ENCODE measurements at places on chromosomes 7 and 10.
A peak's percentile ranks its signal among the peaks of the same experiment; 100 is the strongest.

GRCh38 chr10:122515588-122516231 is 44.8 kb upstream of the DMBT1 start:
- DNase-seq, result no peak

DNA sequence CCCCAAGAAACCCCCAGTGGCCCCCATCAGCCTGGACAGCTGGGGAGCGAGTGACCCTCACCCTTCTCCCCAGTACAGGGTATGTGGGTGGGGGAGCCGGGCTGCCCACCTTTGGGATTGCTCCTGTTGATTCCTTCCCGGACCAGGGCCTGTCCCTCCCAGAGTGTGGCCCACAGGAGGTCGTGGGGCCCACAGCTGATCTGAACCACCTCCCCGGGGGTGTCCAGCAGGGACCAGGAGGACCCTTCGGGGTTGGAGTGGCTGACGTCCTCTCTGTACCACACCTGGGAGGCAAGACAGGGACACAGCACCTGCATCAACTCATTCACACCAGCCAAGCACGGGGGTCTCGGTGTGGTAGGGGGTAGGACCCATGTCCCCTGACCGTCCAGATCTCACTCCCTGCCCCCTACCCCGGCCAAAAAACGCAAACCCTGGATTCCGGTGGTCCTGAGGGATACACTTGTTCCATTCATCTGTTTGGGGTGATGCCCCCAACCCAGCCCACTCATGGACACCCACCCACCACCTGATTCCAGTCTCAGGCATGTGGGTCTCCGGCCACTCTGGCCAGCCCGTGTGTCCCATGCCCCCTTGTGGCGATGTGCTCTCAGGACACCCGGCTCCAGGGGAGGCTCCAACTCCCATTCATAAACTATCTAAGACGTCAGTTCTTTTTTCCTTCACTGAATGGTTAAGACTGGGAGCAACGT is 10.9 kb downstream of the TECPR1 start:
- no peak for DNase-seq

DNA sequence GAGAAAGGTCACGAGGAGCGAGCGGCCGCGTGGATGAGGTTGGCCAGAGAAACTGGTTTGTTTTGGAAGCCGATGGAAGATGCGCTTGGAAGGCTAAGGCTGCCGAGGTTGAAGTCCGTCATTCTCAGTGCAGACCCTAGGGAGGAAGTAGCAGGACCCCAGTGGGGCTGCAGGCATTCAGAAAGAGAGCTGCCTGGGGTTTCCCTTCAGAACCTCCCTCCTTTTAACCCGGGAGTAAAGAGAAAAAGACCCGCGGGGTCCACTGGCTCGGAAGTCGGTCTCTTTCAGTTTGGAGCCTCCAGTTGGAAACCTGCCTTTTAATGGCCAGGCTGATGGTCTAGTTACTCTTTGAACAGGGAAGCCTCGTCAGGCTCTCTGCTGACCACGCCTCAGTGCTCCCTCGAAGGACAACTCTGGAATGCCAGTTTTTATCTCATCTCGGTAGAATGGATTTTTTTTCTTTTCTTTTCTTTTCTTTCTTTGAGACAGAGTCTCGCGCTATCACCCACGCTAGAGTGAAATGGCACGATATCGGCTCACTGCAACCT is 188.6 kb downstream of the CUX1 start:
- no peak for DNase-seq

GRCh38 chr7:108102671-108103312 is 27.4 kb downstream of the LAMB4 start:
- no peak for DNase-seq

DNA sequence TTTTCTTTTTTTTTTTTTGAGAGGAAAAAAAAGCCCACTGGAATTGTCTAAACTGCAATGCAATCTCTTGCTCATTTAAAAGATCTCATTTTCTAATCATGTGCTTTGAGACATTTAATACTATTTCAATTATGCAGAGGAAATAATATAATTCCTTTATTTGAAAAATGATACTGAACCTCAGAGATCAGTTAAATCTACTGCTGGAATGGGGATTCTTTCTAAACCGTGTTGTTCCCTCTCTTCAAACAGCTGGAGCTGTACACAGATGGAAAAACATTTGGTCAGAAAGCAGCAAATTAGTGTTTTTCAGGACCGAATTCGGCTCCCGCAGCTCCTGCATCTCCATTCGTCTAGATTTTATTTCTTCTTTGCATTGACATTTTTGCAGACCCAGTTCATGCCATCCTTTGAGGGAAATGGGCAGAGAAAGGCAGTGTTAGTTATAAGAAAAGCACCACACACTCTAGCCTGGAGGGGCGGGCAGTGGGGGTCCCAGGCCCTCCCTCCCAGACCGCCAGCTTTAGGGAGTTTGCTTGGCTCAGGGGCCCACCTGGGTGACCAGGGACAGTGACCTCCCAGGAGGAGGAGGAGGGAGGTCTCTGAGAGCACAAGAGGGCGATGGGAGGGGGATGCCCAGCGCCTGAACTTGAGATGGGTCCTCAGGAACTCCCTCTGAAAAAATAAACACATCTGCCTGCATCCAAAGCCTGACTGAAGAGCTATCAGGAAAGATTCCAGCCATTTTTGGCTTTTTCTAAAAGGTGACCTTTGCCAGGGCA is 32.4 kb downstream of the TRIM8 start:
- no peak for DNase-seq

GRCh38 chr10:71354776-71355175 is 35.7 kb downstream of the SLC29A3 start:
- no peak for DNase-seq

DNA sequence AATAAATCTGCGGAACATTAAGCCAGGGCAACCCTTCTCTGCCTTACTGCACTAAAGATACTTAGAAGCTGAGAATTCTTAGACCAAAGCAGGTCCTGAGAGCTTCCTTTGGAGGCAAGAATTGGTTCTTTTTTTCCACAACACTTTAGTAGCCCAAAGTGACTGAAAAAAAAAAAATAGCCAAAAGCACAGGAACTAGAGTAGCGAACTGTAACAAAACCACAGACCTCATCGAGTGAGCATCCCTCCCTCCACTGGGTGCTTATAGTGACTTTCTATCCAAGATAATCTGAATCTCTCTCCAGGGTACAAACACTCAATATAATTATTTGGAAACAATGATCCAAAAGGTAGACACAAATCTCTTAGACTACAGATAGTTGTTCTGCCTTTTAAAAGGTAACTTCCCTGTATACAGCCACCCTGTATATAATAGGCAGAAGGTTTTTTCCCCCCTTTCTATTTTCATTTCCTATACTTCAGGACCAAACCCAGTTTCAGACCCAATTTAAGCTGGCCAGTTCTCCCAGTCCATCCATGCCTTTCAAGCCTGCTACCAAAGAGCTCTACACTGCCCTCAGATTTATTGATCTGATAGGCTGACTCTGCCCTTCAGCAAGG is 31.6 kb upstream of the KCNIP2 start:
- no peak for DNase-seq

- no peak for DNase-seq
Observed at GRCh38 chr7:43384616-43385308, 198.1 kb upstream of the STK17A start.

DNA sequence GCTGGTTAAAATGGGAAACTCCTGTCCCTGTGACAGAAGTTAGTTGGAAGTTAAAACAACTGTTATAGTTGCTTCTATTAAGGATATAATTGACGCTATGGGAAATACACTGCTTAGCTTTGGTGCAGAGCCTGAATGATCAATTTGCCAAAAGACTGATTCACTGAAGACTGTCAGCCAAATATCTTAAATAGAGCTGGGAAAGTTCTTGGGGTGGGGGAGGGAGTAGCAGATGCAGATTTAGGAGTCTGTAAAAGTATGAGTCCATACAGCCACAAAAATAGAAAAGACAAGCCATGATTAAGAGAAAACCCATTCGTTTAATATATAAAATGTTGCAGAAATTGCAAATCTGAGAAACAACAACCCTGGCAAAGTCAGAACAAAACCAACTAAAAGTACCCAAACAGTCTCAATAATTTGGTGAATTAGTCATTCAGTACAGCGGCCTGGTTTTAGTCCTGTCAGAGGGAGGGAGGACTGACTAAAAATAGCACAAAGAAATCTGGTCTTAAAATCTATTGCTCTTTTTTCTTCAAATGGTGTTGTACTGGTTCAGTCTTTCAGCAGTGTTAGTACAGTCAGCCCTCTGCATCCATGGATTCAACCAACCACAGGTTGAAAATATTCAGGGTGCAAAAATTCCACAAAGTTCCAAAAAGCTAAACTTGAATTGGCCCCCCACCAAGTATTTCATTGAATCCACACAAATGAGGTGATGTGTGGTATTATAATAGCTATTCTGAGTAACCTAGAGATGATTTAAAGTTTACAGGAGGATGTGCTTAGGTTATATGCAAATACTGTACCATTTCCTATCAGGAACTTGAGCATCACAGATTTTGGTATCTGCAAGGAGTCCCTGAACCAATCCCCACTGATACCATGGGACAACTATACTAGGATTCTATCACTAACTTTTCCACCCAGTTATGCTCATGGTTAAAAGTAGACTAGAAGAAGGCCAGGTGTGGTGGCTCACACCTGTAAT is 30.0 kb downstream of the STK17A start:
- DNase-seq, result no peak

- peak; percentile 38 for DNase-seq
Observed at GRCh38 chr10:10209167-10209566, 808.5 kb upstream of the CELF2 start.

DNA sequence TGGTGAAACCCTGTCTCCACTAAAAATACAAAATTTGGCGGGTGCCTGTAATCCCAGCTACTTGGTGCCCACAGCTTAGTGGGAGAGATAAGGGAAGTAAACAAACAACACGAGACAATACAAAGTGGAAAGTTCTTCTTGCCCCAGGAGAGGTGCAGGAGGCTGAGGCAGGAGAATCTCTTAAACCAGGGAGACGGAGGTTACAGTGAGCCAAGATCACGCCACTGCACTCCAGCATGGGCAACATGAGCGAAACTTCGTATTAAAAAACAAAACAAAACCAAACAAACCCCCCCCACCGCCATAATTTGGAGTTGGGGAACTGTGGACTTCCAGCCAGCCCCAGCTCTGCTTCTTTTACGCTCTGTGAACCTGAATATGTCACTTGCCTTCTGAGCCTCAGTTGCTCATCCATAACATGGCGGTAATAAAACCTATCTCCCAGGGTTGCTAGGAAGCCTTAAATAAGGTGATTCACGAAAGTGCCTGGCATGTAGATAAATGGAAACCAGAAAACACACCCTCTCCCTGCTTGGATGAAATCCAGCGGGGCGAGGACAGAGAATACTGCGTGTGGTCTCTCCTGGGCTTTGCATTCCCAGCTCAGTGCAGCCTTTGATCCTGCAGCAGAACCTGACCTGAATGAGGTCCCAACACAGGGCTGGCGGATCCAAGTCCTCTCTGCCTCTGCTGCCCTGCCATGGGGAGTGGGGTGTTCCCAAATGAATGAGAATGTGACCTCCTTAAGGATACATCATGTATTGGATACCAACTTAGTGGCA is 10.2 kb downstream of the MLXIPL start:
- DNase-seq, result no peak

- DNase-seq, result no peak
Observed at GRCh38 chr7:20539201-20539600, 76.3 kb upstream of the ABCB5 start.

DNA sequence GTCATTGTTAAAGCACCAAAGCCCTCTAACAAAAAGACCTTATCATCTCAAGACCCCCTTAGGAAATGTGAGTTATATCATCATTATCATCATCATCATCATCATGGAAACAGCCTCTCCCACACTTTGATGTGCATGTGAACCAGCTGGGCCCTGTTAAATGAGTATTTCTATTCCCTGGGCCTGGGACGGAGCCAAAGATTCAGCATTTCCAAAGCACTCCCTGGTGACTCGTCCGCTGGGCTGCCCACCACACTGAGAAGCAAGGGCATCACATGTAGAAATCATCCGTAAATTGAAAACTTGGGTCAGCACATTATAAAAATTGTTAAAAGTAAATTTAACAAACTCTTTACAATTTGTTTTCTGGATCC is 88.6 kb downstream of the PTPRN2 start:
- no peak for DNase-seq

- DNase-seq, result peak; percentile 85
Observed at GRCh38 chr7:56009695-56010094, 41.5 kb downstream of the PSPH start.

GRCh38 chr10:122344741-122345258 is 29.7 kb upstream of the PLEKHA1 start:
- DNase-seq, result no peak

DNA sequence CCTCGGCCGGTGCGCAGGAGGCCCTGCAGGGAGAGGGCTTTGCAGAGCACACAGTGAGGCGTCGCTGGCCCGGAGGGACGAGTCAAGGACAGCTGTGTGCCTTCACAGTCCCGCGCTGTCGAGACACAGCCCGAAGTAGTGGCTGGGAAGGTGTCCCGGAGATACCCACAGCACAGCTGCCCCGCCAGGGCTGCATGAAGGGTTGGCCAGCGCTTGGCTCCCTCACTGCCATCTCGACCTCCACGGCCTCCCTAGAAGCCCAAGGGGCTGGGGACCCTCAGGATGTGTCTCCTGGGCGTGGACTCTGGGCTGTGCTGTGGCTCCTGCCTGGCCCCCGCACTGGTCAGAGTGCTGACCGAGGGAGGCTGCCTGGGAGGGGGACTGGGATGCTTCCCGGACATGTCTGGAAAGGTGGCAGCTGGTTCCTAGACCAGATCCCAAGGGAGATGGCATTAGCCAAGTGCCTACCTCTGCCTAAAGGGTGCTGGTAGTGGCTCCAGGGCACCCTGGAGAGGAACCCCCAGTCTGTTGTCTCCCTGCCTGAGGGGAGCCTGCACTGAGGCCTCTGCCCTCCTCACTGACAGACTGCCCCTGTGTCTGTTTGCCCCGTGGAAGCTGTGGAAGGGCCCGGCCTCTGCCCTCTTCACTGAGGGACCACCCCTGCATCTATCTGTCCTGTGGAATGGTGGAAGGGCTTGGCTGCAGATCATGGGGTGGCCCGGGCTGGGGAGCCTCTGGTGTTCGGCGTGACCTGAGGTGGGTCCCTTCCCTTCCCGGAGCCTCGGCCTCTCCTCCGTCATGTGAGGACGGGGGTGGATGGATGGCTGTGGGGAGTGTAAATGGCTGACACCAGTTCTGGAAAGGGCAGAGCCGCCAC is 5.8 kb downstream of the ELFN1 start:
- DNase-seq, result no peak

DNA sequence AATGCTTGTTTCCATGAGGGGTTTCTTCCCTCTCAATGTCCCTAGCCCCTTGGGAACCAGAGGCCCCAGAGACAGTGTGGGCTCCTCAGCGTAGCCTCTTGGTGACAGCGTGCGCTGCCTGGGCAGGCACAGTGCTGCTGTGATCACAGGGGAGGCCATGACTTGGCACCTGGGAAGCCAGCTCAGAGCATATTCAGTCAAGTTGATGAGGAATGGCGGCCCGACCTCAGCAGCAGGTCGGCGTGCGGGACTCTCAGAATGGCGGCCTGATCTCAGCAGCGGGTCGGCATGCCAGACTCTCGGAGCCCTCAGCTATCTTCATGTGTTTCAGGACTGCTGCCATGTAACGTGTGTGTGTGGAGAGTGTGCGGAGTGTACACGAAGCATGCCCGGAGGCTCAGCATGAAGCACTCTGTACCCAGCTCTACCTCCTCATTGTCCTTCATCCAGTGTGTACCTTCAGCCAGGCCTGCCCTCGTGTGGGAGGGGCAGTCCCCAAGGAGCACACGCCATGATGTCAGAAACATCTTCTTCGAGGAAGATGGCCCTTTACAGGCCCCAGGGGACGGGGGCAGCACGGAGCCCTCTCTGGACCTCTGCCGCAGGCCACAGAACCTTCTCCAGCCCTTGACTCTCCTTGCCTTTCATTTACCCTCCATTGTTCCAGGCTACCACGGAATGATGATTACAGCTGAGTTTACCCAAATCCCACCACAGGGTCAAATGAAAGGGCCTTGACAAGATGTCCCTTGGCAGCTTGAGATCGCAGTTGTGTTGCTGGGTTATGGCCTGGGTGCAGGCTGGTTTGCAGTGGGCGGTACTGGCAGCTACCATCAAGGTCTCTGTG is 130.4 kb downstream of the SMURF1 start:
- no peak for DNase-seq

GRCh38 chr7:37052705-37053104 is 328.4 kb upstream of the AOAH start:
- no peak for DNase-seq
